Muscle of leg (tissue), 16 donors: ENCODE measurements at places on chromosomes 11 and 22.

GRCh38 chr11:19499026-19499669 is 213.5 kb upstream of the NAV2 start:
- no peak for DNase-seq

DNA sequence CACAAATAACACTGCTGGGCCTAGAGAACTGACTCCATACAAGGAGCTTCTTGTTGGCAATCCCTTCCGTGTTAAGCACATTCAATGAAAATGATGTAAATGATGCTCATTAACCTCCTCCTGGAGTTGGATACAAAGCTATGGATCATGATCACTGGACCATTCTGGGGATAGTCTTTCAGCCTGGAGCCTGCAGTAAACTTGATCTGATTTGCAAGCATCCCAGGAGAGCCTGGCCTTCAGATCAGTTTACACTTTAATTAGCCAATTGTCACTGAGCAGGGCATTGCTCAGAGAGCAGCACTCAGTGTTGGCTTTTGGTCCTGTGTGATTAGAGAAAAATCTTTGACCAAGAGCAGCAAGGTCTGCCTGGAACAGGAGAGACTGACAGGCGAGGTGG is 45.6 kb downstream of the ARFGAP3 start:
- no peak for DNase-seq

- no peak for DNase-seq
These were observed 31.3 kb downstream of the NAGA start for GRCh38 chr22:42039271-42039670.

- no peak for DNase-seq
These were observed 35.6 kb downstream of the TBC1D22A start for GRCh38 chr22:46798041-46798365.

- no peak for DNase-seq
These were observed 66.6 kb downstream of the ISX start for GRCh38 chr22:35132568-35132967.

DNA sequence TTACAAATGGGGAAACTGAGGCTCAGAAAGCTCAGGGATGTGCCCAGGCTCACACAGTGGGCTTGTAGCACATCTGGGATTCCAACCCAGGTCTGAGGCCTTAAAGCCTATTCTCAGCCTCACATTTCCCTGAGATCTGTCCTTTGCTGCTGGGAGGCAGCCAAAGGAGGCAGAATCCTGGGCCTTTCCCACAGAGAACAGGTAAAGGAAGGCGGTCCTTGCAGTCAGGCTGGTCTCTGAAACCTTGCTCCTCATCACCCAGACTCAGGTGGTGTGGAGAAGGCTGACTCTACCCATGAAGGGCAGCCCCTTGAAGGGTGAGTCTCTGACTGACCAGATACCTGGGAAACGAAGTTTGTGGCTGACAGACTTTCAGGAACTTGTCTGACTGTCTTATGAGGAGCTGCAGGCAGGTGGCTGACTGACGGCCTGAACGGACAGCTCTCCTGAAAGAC is 7.8 kb downstream of the SLCO2B1 start:
- DNase-seq, result no peak

- DNase-seq, result no peak
These were observed 34.4 kb downstream of the MCAM start for GRCh38 chr11:119282495-119282894.

GRCh38 chr11:85359859-85360258 is 267.3 kb downstream of the DLG2 start:
- DNase-seq, result no peak

GRCh38 chr11:113148076-113148475 is 166.3 kb upstream of the TTC12 start:
- no peak for DNase-seq

DNA sequence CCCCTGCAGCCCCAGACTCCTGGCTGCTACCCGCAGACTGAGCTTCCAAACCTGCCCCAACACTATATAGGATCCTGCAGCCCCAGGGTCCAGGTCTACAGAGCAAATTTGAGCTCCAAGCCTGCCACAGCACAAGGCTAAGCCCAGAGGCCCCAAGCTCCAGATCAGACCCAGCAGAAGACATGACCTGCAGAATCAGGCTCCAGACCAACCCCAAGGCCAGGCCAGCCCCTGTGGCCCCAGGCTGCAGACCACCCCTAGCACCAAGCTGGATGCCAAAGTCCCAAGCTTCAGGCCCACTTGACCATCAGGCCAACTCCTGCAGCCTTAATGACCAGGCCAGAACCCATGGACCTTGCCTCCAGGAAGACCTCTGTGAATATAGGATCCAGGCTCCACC is 145.3 kb downstream of the DLG2 start:
- no peak for DNase-seq

DNA sequence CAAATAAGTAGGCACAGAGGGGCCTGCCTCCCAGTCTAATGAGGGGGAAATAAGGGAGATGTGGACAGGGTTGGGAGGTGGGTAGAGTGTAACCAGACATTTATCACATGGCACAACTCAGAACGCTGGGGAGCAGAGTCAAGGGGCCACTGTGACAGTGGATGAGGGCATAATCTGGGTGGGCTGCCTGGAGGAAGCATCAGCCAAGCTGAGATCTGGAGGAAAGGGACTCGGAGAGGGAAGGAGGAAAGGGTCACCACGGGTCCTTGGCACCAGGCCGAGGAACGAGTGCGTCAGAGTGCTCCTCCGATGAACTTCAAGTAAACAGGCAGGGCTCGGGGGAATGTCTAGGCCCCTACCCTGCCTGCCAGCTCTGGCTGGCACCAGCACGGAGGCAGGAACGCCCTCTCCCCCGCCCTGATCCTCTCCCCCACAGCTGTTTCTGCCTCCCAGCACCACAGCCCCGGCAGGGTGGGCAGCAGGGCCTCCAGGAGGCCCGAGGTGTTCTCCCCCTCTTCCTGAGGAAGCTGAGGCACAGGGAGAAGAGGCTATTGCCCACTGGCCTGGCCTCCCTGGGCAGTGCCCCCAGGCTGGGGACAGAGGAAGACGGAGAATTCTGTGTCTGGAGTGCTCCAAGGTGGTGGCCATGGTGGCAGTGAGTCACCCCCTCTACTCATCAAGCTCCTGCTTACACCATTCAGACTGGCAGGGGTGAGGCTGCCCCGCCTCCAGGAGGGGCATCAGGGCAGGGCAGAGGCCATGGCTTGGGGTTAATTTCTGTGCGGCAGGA is 4.2 kb downstream of the ALDH3B1 start:
- peak; percentile 58 for DNase-seq

DNA sequence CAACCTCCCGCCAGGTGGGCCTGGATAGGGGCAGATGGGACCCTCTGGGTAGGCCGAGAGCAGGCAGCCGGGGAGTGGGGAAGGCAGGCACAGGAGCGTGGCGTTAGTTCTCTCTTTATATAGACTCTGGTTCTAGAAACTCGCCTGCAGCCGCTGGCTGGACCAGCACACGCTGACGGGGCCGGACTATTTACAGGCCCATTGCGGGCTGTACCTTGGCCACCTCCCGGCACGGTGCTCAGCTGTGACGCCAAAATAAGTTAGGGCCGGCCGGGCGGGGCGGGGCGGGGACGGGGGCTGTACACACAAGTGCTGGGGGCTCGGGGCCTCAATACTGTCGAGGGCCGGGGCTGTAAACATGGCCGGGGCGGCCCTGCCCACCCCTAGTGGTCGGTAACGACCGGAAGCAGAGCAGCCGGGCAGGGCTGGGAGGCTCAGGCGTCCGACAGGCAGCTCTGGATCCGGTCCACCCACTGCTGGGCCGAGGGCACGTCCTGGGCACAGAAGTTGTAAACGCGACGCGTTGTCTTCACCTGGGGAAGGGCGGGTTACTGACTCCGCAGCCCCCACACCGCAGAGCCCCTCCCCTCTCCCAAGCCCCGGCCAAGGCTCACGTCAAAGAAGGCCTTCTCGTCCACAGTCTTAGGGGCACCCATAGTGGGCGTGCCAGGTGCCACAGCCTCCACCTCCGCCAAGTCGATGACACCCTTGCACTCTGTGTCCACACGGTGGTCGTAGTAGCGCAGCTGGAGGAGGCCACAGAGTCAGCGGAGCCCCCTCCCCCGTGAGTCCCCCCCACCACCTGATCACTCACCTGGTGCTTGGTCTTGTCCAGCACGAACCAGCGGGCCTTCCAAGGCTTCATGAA is 27.9 kb downstream of the SBF1 start:
- DNase-seq, result no peak

DNA sequence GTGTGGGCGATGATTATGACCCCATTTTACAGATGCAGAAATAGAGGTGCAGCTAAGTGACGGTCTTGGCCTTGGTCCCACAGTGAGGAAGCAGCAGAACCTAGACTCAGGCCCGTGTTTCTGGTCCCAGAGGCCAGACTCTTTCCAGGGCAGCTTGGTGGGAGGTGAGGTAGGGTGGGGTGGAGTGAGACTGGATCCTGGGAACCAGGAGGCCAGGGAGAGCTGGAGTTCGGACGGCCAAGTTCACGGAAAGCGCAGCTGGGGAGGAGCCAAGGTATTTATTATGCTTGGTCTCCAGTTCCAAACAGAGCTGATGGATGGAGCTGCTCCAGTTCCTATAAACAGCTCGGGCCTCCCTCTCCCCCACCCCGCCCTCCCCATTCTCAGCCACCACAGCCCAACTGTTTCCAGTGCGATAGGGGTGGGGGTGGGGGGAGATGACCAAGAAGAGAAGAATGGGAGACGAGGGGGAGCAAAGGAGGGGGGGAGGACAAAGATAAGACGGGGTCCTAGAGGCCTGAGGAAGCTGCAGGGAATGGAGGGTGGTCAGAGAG is 16.2 kb downstream of the LRRC32 start:
- DNase-seq, result peak; percentile 98

- no peak for DNase-seq
These were observed 23.4 kb downstream of the OVOL1 start for GRCh38 chr11:65810046-65810868.

- DNase-seq, result no peak
These were observed 80.3 kb downstream of the ME3 start for GRCh38 chr11:86592047-86592591.

GRCh38 chr11:130413405-130414106 is 14.9 kb downstream of the ADAMTS8 start:
- no peak for DNase-seq

GRCh38 chr11:75554258-75555022 is 7.6 kb upstream of the SERPINH1 start:
- DNase-seq, result peak; percentile 100

- no peak for DNase-seq
These were observed 13.7 kb upstream of the ST3GAL4 start for GRCh38 chr11:126341760-126342161.

GRCh38 chr22:28094771-28095170 is 175.7 kb upstream of the PITPNB start:
- DNase-seq, result no peak

GRCh38 chr22:37088108-37088605 is 21.4 kb downstream of the TMPRSS6 start:
- DNase-seq, result no peak

- DNase-seq, result no peak
These were observed 908.5 kb downstream of the BRD1 start for GRCh38 chr22:48919187-48919590.

DNA sequence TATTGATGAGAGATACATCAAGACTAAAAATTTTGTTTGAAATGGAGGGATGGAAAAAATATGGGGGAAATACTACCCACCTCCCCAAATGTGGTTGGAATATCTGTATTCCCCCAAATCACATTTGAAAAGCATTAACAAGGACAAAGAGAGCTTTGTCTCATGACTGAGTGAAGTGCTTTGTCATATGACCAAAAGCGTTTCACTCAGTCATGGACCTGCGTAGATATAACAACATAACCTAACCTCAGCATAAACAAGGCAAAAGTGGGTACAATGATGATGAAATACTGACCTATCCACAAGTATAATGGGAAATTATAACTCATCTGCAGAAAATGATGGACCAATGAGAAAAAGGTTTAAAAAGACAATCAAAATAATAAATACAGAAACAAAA is 418.3 kb downstream of the TBC1D22A start:
- no peak for DNase-seq

- DNase-seq, result peak; percentile 18
These were observed at the start of gene XKR3 for GRCh38 chr22:16824716-16825687. TSS of gene XKR3 (minus strand) at chr22:16825411. CDS start at chr22:16808073, 17,338 bp downstream.

- no peak for DNase-seq
These were observed at the start of gene PNPLA5 for GRCh38 chr22:43891360-43892182. TSS of gene PNPLA5 (minus strand) at chr22:43892013. CDS start at chr22:43891880, 133 bp downstream.

- DNase-seq, result peak; percentile 57
These were observed 9.6 kb downstream of the SULT4A1 start for GRCh38 chr22:43852573-43853327.

- DNase-seq, result no peak
These were observed 3.1 kb downstream of the NAP1L4 start for GRCh38 chr11:2989006-2989405.

DNA sequence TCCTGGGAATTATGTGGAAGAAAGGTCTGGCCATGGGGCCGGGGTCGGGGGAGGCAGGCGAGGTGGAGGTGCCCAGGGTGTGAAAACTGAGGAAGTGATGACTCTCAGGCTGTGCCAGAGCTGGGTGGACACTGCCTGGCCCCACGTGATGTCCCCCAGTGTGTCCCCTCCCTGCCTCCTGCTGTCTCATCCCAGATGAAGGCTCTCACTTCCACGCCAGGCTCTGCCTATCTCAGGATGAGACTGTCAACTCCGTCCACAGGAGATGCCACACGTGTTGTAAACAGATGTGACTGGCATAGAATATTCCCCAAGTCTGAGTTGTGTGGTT is 51.4 kb downstream of the RPS6KA4 start:
- DNase-seq, result no peak

- no peak for DNase-seq
These were observed 63.8 kb downstream of the KIF18A start for GRCh38 chr11:28043930-28044709.

DNA sequence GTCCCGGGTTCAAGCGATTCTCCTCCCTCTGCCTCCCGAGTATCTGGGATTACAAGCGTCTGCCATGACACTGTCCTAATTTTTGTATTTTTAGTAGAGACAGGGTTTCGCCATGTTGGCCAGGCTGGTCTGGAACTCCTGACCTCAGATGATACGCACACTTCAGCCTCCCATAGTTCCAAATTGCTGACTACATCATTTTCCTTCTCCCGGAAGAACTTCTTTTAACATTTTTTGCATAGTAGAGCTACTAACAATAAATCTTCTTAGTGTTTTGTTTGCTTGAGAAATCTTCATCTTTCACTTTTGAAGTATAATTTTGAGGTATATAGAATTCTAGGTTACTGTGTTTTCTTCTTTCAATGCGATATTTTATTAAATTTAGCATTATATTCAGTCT is 1415.1 kb upstream of the RAG2 start:
- DNase-seq, result no peak

- DNase-seq, result no peak
These were observed 16.8 kb upstream of the CASTOR1 start for GRCh38 chr22:30305906-30306626.

DNA sequence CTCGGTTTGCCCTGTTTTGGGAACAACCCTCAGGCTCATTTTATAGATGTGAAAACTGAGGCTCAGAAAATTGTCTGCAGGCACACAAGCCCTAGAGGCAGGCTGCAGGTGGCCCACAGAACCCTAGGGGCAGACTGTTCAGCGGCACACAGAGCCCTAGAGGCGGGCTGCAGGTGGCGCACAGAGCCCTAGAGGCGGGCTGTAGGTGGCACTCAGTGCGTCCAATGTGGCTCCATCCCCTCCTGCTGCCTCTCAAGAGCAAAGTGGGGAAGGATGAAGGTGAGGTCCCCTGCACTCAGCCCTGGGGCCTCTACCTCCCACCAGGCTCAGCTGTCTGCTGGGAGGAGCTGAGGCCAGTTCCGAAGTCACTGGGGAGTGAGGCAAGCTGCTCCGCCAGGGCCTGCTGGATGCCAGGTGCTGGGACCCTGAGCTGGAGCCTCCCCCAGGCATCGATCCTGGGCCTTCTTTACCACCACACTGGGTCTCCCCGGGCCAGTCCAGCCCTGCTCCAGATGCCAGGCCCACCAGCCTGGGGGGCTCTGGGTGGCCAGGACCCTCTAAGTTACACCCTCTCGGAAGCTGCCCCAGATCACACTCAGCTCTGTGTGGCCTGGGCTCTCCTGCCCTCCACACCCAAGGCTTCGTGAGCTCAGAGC is 2.3 kb downstream of the ACY3 start:
- no peak for DNase-seq
